ENCODE measurements at places on chromosomes 3 and 15. TPM values are rescaled to one million over a fixed set of nuclear protein-coding genes. Genes with fewer than 3 reads are reported as not detected.

DNA sequence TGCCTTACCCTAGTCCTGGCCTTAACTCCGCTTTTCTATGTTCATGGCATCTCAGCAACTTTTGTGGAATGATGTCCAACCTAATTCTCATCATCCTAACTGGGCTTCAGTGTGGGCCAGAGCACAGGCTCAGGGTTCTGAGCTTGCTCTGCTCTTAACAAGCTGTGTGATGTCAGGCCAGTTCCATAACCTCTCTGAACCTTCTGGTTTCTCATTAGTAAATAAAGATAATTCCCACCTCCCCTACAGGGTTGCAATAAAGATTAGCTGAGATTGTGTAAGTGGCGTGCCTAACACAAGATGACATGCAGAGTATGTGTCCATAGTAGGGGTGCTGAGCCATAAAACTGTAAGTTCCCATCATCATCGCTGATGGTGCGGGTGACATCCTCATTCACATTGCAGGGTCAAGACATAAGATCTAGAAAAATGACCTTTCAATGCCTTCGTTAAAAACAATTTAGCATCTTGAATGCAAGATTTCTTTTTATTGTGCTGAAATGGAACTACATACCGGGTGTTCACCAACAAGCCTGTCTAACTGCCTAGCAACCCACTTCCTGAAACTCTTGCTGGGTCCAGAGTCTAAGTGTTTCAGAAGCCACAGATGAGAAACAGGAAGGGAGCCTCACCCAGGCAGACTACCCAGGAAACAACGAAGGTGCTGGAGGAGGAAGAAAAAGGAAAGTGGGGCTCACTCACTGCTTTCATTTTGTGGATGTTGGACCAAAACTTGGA is 36.2 kb downstream of the CDCP1 start:
- no peak for DNase-seq

DNA sequence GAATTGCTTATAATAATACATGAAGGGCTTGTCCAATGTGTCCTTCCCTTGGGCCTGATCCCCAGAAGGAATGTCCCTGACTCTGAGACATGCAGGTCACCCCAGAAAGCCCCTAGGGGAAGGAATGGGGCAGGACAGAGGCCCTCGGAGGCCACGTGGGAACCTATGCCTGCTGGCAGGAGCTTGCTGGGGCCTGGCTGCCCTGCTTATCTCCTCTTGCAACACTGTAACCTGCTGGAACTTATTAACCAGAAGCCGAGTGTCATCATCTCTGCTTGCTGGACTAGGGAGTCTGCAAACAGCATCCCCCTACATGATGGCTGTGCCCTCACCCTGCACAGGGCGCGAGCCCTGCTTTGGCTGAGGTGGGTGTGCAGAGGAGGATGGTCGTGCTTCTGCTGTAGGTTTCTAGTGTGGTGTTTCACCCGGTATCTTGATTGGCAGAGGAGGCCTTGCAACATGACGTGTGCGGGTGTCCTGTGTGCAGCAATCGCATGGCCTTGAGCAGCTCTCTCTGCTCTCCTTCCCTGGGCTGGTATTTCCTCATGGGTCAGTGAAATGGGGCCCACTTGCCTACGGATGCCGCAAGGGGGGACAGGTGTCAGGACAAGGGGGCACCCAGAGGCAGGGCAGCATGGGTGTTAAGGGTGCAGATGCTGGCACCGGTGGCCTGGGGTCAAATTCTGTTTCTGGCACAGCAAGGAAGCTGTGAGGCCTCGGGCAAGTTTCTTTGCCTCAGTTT is 5.0 kb downstream of the CHST13 start:
- DNase-seq: no peak

Gene TEX55
- not detected for total RNA-seq

DNA sequence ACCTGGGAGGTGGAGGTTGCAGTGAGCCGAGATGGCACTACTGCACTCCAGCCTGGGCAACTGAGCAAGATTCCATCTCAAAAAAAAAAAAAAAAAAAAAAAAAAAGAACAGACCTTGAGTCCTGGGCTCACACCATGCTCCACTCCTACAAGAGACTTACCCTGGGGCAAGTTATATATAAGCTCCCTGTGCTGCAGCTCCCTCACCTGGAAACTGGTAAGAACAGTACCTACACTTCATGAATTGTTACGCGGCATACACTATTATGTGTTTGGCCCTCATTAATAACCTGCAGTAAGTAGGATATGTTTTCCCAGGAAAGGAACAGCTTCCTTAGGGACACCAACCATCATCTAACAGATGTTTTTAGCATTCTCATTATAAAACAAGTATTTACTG is 119.6 kb downstream of the FMN1 start:
- no peak for DNase-seq

Gene SLC22A13
- 0.41 TPM for total RNA-seq

- no peak for DNase-seq
These were observed 248.5 kb downstream of the TIGIT start for GRCh38 chr3:114542359-114542758.

DNA sequence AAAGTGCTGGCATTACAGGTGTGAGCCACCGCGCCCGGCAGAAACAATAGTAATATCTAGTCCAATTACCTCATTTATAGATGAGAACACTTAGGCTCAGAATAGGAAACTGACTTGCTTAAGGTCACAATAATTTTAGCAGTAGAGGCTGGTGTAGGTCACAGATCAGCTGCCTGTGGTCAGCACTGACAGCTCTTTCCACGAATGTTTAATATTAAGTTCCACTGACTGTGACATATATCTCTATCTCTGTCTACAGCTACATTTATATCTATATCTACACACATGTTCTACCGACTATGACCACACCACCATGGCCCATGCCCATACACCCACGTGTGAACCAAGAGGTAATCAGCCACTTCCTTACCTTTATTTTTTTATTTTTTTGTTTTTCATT is 40.2 kb upstream of the DLG1 start:
- DNase-seq: no peak

DNA sequence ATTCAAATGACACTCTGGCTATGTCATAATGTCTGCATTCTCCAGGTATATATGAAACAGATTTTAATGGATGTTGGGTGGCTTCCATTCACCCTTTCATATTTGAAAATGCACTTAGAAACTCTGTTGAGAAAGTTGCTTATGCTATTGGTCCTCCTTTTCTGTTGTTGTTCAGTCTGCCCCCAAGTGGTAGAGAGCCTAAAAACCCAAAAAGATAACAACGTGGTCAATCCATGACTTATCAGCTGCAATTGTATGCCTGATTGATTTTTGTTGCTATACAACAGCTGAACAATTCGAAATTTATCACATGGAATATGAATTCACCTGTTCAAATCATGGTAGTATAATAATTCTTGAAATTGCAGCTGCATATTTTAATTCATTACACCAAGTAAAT is 279.8 kb downstream of the ROBO2 start:
- no peak for DNase-seq

Gene RPL39L
- 32.2 TPM for total RNA-seq

DNA sequence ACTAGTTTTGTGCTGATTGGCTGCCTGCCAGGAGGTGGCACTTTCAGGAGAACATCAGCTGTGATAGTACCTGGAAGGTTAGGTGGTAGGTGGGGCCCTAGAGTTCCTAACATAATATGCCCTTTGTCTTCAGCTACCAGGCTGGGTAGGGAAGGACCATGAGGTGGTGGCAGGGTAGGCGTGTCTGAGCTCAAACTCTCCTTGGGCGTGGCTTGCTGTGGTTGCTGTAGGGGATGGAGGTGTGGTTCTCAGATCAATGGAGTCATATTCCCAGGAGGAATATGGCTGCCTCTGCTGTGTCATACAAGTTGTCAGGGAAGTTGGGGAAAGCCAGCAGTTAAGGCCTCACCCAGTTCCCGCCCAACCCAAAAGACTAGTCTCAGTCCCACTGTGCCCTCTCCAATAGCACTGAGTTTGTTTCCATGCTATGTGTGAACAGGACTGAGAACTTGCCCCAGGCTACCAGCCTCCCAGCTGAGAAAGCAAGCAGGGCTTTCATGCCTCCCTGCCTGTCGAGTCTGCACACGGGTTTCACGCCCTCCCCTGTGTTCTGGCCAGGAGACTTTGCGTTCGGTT is 107.7 kb downstream of the CHCHD4 start:
- DNase-seq: no peak

Gene GHSR
- total RNA-seq: not detected

DNA sequence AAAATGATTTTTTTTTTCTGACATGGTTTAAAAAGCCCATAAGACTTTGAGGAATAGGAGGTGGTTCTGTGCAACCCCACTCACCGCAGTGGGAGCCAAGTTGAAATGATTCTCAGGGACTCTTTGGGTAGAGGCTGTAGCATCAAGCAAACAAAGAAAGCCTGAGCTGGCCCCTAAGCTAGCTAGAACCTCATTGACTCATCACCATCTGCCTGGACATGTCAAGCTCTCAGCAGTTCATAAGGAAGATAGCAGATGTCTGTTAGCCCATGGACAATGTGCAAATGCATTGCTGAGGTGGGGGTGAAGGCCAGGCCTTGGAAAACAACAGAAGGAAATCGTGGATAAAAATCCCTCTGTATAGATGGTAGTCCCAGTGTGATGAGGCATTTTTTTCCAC is 234.8 kb downstream of the NR2F2 start:
- DNase-seq: no peak

GRCh38 chr3:71288269-71288930 is 295.1 kb downstream of the FOXP1 start:
- no peak for DNase-seq

Gene LRRC34
- 10.1 TPM for total RNA-seq

All from neural crest cell (in vitro differentiated cells).